Smooth muscle cell of the pulmonary artery (primary cell): ENCODE measurements at places on chromosomes 5 and 9. TPM values are rescaled to one million over a fixed set of nuclear protein-coding genes. Genes with fewer than 3 reads are reported as not detected.

NIM1K gene
- 2.7 and 3.2 TPM in 2 replicates for total RNA-seq

AKNA gene
- total RNA-seq, result 11.3 and 13.1 TPM in 2 replicates

P4HA2 gene
- total RNA-seq, result 483 and 725 TPM in 2 replicates

CCIN gene
- total RNA-seq, result 3.6 and 3.7 TPM in 2 replicates
